MG63 (cell line): ENCODE measurements at places on chromosomes 7 and 10. TPM values are rescaled to one million over a fixed set of nuclear protein-coding genes. Genes with fewer than 3 reads are reported as not detected.

FKBP6 gene
- total RNA-seq: not detected in 2 replicates

DNA sequence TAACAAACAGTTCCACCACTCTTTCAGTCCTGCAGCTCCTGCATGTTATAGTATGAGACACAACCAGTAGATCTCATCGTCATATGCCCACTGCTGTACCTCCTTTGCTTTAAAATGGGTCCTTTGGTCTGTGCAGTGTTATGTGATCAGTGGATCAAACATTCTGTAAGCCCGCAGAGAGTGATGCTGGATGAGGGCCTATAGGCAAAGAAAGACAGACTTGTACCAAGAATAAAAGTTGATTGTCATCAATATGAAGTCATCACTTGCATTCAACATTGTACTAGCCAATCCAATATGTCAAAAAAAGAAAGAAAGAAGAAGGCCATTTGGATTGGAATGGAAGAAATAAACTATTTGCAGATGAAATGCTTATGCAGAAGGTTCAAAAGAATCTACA lies 79.8 kb upstream of the PHYHIPL start:
- no peak for DNase-seq

TIMM23B gene
- 9.9 and 13.8 TPM in 2 replicates for total RNA-seq

TMEM270 gene
- total RNA-seq: not detected in 2 replicates

WNT2 gene
- not detected in 2 replicates for total RNA-seq

TSPAN12 gene
- total RNA-seq: 3.1 TPM in 1 of 2 replicates, not detected in the other

DNA sequence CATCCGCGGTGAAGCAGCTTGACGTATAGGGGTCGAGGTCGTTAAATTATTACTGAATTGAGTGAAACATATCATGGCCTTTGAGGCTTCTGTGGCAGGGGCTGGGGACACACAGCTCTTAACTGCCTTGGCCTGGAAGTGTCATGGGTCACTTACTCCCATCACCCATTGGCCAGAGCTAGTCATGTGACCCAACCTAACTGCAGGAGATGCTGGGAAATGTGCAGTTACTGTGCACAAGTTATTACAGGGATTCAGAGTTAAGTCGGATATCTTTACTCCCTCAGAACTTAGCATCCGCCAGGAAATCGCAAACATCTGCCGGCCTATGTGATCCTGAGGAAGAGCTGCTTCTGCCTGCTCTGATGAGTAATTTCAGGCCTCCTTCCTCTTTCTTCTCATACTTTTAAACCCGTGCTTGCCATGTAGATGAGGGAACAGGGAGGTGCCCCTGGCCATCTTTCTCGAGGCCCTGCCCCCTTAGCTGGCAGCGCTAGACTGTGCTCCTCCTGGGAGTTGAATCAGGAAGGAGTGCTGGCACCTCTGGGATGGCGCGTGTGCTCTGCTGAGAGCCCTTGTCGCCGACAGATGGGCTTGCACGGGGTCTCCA lies 203.6 kb downstream of the TCF7L2 start:
- no peak for DNase-seq

GRM3 gene
- total RNA-seq: not detected in 2 replicates

- DNase-seq: peak; percentile 76
Measured at GRCh38 chr10:50431791-50432190, 180.5 kb upstream of the ASAH2 start.

- no peak for DNase-seq
Measured at GRCh38 chr7:152615031-152615741, 60.8 kb downstream of the XRCC2 start.

DNAJB12 gene
- 19.3 and 24.4 TPM in 2 replicates for total RNA-seq

DNA sequence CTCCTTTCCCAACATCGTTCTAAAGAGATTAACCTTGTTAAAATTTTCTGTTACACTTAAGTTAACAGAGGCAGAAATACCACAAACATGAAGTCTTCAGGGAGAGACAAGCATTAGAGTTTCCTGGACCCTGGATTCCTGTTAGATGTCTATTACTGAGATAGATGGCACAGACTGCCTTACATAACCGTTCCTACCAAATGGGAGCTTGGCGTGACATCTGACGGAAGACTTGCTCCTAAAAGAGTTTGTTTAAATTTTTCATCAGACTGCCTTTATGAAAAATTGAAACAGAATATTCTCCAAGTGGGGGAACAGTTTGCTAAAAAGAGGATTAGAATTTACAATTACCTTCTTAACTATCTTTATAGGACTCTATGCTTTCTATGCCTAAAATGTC lies 22.7 kb downstream of the ANK3 start:
- DNase-seq: no peak

DNA sequence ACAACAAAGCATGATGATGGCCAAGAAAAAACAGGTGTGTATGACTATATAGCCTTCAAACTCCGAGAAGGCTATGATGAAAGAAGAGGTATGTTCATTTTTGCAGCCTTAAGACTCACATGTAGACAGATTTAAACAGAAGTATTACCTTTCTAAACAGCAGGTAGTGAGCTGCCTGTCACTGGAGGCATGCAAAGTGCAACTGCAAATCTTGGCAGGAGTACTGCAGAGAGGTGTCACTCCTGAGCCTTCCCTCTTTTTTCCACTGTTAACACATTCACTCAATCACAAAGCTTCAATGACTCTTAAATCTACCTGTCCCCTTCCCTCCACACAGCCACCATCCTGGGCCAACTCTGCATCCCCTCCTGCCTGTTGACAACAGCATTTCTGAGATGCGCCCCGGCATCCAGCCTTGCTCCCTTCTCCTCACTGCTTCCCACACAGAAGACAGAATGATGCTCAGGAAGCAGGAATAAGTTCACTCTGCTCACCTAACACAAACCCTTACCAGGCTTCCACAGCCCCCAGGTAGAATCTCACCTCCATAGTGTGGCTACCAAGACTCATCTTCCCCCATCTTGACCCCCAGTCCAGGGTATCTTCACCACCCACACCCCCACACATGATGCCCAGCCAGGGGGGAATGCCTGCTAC lies 161.9 kb upstream of the ZMIZ1 start:
- no peak for DNase-seq

RNF32 gene
- 1.8 and 5.2 TPM in 2 replicates for total RNA-seq

GRCh38 chr10:11750420-11750819 lies 8.2 kb downstream of the ECHDC3 start:
- no peak for DNase-seq
